ENCODE measurements at places on chromosomes 5 and 9.

- no peak for DNase-seq
Observed at GRCh38 chr5:96927008-96927407, 8.9 kb upstream of the LNPEP start.

- no peak for DNase-seq
Observed at GRCh38 chr5:171850324-171850947, 64.8 kb downstream of the SMIM23 start.

- DNase-seq: no peak
Observed at GRCh38 chr5:170554521-170555267, 50.9 kb downstream of the KCNIP1 start.

- no peak for DNase-seq
Observed at GRCh38 chr9:82535432-82535998, 527.4 kb downstream of the RASEF start.

DNA sequence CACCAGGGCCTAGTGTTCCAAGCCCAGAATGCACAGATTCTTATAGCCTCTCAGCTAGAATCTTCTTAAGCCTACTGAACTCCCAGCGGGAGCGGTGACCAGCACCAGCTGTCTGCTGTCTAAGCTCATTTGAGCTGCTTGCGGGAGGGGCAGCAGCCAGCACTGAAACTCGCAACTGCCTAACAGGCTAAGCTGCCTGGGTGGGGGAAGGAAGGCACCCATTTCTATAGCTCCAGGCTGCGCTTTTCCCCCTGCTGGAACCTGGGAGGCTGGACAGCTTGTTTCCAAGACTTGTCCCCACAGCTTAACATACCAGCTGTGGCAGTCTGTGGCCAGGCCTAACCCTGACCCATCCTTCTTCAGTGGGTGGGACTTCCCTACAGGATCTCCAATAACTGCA lies 512.9 kb downstream of the EFNA5 start:
- DNase-seq: no peak

GRCh38 chr9:72814083-72814597 lies 138.7 kb downstream of the ALDH1A1 start:
- DNase-seq: no peak

DNA sequence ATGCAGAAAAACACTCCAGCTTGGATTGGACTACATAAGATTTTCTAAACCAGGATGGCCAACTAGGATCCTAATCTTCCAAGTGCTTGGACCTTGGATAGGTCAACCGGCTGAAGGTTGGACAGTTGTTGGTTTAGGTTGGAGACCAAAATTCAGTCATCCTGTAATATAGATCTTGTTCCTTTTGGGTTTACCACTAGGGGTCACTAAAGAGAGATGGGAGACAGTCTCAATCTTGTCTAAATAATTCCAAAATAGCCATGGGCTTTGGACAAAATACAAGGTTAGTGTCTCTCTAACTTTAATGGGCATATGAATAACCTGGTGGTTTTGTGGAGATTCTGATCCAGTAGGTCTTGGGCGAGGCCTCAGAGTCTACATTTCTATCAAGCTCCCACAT lies 148.7 kb upstream of the ERCC6L2 start:
- DNase-seq: no peak

DNA sequence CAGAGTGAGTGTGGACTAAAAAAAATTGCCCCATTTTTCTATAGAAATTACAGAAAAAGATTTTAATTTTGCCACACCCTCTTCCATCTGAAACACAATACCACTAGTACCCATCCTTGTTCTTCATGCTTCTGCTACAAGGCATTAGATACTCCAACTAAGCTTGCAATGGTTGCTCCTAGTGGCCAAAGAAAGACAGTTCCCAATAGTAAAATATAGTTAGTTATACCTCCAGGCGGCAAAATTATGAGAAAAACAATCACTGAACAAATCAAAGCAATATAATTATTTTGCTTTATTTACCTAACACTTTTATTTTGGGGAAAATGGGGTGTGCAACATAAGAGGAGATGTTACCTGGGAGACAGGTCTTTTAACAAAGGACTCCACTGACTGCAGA lies 101.2 kb downstream of the RAPGEF6 start:
- no peak for DNase-seq

DNA sequence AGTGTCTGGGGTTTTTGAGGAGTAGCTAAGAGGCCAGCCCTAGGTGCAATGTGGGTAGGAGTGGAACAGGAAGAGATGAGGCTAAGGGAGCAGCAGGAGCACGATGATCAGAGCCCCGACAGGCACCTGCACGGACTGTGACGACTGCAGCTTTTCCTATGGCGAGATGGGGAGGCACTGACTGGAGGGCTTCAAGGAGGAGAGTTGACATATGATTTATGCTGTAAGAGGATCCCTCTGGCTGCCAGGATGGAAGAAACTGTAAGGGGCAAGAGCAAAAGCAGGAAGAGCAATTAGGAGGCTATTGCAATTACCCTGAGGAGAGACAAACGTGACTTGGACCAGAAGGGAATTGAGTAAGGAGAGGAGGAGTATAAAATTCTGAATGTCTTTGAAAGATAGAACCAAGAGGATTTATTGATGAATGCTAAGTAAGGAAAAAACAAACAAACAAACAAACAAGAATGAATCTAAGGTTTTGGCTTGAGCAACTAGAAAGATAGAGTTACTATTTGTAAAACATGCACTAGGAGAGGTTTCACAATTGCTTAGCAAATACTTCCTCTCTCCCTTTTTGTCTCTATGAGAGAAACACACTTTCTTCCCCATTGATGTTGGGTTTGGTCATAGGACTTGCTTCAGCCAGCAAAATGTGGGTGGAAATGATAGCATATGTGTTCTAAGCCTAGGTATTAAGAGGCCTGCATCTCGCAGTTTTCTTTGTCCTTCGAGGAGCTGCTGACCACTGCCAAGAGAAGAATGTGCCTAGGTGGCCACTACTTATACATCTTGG lies 32.9 kb downstream of the TRPC7 start:
- no peak for DNase-seq

GRCh38 chr5:179732918-179733771 lies 523 bp downstream of the MAML1 start:
- DNase-seq: peak; percentile 25

DNA sequence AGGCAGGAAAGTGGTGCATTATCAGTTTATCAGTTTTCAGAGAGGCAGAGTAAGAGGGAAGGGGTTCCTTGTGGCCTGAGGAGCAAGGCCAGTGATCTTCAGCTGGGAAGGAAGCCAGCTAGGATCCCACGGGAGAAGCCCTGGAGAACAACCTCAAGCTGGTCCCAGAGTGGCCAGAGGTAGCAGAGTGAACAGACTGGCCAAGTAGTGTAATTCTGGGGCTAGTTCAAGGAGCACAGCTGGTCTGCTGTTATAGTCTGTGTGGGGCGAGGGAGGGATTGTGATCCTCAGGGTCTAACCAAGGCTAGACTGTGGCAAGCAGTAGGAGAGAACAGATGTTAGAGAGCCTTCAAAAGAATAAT lies 164.6 kb downstream of the CARTPT start:
- DNase-seq: no peak

DNA sequence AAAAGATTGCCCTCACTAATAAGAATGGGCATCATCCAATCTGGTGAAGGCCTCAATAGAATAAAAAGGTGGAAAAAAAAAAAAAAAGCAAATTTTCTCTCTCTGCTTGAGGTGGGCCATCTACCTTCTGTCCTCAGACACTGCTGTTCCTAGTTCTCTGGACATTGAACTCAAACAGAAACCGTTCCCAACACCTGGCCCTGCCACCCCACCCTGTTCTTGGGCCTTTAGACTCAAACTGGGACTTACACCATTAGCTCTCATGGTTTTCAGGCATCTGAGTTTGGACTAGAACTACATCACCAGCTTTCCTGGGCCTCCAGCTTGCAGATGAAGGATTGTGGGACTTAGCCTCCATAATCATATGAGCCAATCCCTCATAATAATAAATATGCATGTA lies 71.0 kb downstream of the SSBP2 start:
- DNase-seq: no peak

- DNase-seq: no peak
Observed at GRCh38 chr5:144585681-144586080, 415.0 kb downstream of the KCTD16 start.

- DNase-seq: no peak
Observed at GRCh38 chr9:75713335-75713734, 177.1 kb upstream of the PCSK5 start.

DNA sequence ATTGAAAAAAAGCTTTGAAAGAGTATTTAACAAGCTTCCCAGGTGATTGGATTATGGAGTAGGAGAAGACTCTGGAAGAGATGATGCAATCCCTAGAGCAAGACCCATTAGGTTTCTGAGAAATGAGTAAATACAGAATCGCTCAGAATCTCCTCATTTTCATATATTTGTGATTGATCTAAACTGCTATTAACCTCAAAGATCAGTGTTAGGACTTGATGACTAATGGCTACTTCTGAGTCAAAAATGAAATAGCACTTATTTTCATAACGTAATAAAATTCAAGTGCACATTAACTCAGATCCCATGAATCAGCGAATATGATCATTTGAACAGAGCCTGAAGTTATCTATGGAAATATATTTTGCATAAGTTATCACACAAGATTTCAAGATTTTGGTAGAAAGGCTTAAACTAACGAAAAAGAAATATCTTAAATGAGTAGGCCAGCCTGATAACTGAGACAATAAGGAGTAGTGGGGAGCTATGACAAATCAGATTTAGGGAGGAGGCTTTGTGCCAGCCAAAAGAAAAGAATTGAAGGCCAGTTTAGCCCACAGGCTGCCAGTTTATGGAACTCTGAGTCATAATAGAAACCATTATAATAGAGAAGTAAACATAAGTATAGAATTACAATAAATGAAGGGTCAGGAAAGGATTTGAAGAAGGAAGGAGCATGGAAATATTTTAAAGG lies 106.7 kb upstream of the OSMR start:
- no peak for DNase-seq

DNA sequence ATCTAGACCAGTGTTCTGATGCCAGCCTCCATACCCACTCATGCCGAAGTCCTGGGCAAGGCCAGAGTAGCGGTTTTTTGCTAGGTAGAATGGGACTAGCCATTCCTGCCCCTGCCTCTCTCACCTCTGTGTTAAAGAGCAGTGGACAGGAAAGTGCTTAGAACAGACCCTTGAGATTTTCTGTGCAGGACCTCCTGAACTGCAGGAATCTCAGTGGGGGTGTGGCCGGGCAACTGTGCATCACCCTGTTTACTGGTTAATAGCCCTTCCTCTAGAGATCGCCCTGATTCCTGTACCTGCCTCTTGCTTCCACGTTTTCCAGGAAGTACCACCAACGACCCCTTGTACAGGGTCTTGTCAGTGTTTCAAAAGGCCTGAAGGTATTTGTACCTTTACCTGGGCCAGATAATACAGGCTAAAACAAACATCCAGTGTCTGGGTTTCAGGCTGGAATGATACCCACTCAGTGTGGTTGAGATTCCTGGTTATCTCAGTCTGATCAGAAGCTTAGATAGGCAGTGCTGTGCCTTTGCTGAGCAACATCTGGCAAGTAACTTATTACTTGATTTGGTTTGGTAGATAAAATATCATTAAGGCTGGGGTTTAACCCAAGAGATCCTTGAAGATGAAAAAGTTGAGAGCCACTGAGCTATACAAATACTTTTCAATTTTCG lies 65.9 kb downstream of the RGS3 start:
- DNase-seq: no peak

DNA sequence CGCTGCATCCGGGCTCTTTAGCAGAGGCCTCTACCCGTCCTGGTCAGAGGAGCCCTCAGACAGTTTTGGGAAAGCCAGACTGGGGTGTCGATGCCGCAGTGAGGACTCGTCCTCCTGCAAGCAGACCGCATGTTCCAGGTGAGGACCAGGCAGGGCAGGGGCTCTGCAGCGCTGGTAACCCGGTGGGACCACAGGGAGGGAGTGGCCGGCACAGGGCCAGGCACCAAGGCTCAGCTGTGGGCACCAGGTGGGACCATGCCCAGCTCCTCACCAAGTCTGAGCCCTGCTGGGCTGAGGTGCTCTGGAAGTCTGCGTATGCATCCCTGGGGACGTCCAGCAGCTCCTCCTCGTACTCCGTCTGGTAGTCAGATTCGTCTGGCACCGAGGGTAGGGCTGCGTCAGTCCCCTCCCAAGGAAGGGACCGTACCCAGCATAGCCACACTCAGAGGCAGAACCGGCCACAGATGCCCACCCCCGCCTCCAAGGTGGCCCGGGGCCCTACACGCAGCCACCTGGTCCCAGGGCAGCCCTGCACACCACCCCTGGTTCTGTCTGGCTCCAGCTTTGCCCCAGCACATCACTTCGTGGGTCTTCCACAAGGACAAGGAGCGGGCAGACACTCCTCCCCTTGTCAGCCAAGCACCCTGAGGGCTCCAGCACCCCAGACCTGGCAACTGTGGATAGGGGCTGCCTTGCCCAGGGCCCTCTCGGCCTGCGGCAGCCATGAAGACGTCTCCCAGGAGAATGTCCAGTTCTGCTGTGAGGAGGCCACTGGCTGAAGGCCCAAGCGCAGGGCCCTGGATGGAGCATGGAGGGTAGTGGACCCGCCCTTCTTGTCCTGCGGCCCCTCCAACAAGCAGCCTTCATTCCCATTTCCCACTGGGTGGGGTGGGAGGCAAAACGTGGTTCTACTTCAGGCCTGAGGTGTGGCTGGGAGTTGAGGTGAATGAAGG lies 1.5 kb upstream of the NSMF start:
- DNase-seq: no peak

- no peak for DNase-seq
Observed at GRCh38 chr9:98168941-98169488, 23.4 kb downstream of the CORO2A start.

DNA sequence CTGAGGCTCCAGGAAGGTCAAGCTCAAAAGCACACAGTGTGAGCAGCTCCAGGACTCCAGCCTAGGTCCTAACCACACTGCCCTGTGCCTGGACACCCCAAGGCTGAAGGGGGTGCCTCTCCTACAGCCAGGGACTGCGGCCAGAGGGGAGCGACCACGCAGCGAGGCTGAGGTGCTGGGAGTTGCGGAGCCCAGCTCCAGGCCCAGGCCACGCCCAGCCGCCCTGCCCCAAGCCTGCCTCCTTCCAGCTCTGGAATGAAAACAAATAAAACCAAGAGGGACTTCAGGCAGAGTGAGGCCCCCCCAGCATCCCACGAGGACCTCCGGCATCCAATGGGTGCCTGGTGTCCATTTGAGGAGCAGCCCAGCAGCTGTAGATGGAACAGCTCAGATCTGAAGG lies 15.2 kb downstream of the VAV2 start:
- no peak for DNase-seq

DNA sequence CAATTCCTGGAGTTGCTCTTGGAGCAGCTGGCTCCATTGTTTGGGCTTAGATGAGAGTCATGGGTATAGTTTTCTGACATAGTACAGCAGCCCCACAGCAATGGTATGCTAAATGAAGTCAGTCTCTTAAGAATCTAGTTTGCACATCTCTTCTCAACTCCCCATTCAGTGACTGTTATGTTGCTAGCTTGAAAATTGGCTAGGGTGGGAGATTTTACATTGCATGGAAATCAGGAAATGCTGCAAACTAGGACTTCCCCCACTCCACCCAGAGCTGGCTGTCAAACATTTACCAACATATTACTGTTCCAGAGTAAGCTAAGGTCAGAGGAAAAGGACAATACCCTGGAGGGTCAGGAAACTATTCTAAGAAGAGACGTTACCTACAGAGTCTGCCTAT lies 17.6 kb upstream of the FCHO2 start:
- DNase-seq: no peak

GRCh38 chr5:67154556-67155206 lies 41.9 kb downstream of the CD180 start:
- no peak for DNase-seq
